ENCODE measurements at places on chromosomes 3 and 15. TPM values are rescaled to one million over a fixed set of nuclear protein-coding genes. Genes with fewer than 3 reads are reported as not detected.

- no peak for DNase-seq
These were observed 614.0 kb upstream of the AGTR1 start for GRCh38 chr3:148083526-148084182.

GRCh38 chr15:62071711-62072308, 5.0 kb downstream of the C2CD4A start:
- DNase-seq = no peak

- DNase-seq = no peak
These were observed 50.2 kb downstream of the CPN2 start for GRCh38 chr3:194300936-194301335.

DNA sequence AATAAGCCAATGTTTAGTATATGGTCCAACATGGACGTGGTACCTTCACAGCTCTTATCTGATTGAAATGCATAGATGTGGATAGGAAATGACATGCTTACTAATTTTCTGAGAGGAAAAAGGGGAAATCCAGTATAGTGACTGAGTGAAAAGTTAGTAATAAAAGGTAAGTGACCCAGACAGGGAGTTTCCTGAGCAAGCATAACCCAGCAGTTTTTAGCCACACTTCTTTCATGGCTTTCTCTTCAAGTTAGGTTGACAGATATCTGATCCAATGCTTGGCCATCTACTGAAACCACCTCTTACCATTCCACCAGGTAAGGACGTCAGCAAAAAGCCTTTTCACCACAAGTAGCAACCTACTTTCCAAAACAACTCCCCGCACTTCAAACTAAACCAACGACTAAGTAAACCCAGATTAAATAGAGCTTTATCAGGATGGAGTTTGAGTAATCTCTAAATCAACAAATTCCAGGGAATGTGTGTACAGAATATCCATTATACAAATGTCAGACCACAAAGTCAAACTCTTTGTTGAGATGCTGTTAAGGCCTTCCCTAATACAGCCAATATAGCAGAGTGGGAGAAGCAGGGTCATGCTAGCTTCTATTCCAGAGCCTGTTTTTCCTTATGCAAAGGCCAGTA, 329.7 kb downstream of the RORA start:
- no peak for DNase-seq

GRCh38 chr3:159339131-159339530, 537.3 kb downstream of the MFSD1 start:
- DNase-seq = no peak

DNA sequence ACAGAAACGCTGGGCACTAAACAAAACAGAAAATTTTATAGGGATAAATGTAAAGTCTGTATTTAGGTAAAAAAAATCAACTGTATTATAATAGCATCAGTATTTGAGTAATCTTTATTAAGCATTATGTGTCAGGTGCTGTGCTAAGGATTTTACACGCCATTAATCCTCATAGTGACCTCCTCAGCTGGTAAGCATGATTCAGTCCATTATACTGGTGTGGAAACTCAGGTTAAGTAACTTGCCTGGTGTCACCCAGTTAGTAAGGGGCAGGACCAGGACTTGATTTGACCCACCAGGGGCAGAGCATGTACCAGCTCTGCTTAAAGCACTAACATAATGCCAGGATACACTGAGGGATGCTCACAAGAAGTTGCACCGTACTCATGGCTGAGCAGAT, 4.8 kb downstream of the MYO5C start:
- no peak for DNase-seq

DNA sequence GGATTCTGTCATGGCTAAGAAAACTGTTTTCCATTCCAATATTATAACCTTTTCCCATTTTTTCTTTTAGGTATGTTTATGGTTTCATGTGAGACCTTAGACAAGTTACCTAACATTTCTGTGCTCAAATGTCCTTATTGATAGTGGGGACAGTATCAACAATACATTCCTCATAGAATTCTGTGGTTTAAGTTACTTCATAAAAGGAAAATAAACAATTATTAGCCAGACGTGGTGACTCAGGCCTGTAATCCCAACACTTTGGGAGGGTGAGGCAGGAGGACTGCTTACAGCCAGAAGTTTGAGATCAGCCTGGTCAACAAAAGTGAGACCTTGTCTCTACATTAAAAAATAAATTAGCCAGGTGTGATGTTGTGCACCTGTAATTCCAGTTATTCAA, 436.8 kb upstream of the CNTN4 start:
- no peak for DNase-seq

DNA sequence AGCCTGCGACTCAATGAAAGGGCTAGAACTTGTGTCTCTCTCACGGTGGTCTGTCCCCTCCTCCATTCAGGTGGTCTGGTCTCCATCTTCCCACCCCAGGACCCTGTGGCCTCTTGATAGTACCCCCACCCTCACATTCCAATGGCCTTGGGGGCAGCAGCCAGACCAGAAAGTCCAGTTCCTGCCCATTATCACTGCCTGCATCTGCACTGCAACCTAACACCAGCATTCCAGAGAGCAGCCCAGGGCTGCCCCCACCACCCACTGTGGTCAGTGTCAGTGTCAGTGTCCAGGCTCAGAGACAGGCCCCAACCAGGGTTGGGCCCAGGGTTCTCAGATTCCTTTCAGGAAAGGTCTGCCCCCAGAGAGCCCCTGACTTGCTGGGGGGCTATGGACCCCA, 12.6 kb downstream of the IGDCC3 start:
- DNase-seq = no peak

DNA sequence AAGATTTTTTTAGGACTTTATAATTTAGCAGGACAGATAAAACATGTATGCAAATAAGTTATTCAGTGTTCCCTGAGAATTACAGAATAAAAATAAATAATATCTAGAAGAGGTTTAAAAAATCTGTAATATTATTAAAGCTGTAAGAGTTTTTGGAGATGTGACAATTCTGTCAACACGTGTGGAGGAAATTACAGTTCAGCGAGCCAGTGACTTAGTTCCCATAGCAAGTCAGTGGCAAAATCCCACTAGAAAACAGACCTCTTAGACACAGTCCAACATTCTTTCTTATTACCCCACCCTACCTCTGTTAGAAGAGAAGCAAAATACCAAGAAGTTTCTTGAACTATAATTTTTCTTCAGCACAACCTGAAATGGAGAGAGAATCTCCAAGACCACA, 16.2 kb upstream of the DENND6A start:
- DNase-seq = no peak

DNA sequence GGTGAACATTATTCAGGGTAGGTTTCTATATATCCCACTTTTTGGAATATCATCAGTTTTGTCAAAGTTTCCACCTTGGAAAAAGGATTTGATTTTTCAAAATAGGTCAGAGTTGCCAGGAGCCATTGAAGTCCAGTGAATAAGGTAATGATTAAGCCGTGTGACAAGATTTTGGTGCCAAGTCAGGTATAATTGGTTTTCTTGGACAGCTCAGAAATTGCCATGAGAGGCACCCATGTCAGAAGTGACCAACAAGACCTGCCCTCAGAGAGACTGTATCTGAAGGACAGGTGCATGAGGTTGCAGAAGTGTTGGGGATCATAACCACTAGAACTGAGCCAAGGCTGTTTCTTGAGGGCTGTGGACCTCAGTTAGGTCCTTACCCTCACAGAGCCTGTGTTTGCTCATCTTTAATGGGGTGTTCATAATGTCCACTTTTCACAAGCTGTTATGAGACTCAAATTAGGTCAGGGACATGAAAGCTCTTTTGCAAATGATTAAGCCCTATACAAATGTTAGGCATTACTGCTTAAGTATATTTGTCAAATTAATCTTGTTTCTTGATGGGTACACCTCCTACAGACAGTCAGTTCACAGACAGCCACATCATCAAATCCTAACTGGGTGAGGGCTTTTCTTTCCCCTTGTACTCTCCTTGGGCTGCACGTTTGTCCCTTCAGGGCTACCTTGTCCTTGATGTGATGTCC, 32.3 kb downstream of the CASR start:
- DNase-seq = no peak

PLD1 gene
- total RNA-seq = 16.4 TPM

SPINK8 gene
- total RNA-seq = not detected

MOBP gene
- total RNA-seq = not detected

CPNE4 gene
- not detected for total RNA-seq

PAK6 gene
- total RNA-seq = not detected
